T-helper 2 cell treated with Interferon-gamma antibody and Interleukin-4, amounts not matched to agents 5 μg/mL and 100 μg/mL, for 36 hours (primary cell): ENCODE measurements at places on chromosomes 3 and 15.
A peak's percentile ranks its signal among the peaks of the same experiment; 100 is the strongest.

GRCh38 chr3:39202094-39202493 is 9.7 kb upstream of the XIRP1 start:
- no peaks in the 10 kb centered on the region for H3K36me3 ChIP-seq
- no peak overlapping the region for H3K4me3 ChIP-seq
- no peak for DNase-seq
- peaks cover 35% of the 10 kb centered on the region for H3K27me3 ChIP-seq
- no peaks in the 10 kb centered on the region for H3K4me1 ChIP-seq

- H3K27me3 ChIP-seq, result peaks cover 3% of the 10 kb centered on the region
- no peaks in the 10 kb centered on the region for H3K4me1 ChIP-seq
- H3K36me3 ChIP-seq, result no peaks in the 10 kb centered on the region
- H3K27ac ChIP-seq, result no peak overlapping the region
- H3K4me3 ChIP-seq, result no peak overlapping the region
- no peak for DNase-seq
These were observed 159.2 kb upstream of the SLCO3A1 start for GRCh38 chr15:91694131-91694830.

- peaks cover 2% of the 10 kb centered on the region for H3K4me1 ChIP-seq
- H3K27me3 ChIP-seq, result peaks cover 19% of the 10 kb centered on the region
- no peak for DNase-seq
- H3K4me3 ChIP-seq, result no peak overlapping the region
- H3K27ac ChIP-seq, result no peak overlapping the region
- H3K36me3 ChIP-seq, result no peaks in the 10 kb centered on the region
These were observed 25.3 kb upstream of the ZSCAN2 start for GRCh38 chr15:84575493-84575892.

GRCh38 chr3:15903759-15904720 is 106.3 kb upstream of the ANKRD28 start:
- H3K36me3 ChIP-seq, result no peaks in the 10 kb centered on the region
- no peaks in the 10 kb centered on the region for H3K4me1 ChIP-seq
- H3K4me3 ChIP-seq, result no peak overlapping the region

DNA sequence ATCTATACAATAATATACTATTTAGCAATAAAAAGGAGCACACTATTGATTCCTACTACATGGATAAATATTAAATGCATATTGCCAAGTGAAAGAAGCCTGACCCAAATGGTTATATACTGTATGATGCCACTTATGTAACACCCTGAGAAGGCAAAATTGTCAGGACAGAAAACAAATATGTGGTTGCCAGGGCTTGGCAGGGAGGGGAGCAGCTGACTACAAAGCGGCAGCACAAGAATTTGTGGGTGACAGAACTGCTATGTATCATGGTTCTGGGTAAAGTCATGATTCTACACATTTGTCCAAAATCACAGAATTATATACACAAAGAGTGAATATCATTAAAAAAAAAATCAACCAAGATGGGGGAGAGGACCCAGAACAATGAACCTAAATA is 22.5 kb downstream of the TBC1D2B start:
- peaks cover 81% of the 10 kb centered on the region for H3K4me1 ChIP-seq
- peak overlapping the region; percentile 38 for H3K27ac ChIP-seq
- no peaks in the 10 kb centered on the region for H3K27me3 ChIP-seq

- no peak overlapping the region for H3K27ac ChIP-seq
- H3K4me3 ChIP-seq, result no peak overlapping the region
- DNase-seq, result no peak
- H3K27me3 ChIP-seq, result no peaks in the 10 kb centered on the region
These were observed 249.7 kb upstream of the TTC14 start for GRCh38 chr3:180352261-180352660.

DNA sequence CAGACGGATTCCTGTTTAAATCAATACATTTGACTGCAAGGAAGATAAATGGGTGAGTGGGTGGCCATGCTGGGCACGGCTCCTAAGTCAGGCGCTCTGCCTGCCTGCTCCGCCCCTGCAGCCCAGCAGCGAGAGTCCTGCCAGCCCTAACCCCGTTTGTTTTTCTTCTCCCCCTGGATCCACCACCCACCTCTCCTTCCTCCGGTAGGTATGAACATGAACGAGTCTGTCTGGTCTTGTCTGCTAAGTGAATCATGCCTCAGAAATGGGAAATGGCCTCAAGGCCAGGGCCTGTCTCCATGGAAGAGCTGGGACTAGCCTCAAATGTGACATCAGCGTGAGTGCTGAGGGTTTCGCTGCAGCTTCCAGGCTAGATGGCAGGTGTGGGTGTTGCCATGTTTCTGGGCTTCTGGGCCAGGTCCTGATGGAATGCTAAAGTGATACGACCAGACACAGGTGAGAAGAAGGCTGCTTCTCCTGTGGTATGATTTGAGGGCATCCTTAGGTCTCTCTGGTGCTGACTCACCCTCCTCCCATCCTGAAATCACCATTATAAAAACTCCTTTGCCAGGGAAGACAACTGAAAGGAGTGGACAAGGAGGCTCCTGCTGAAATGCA is 5.6 kb upstream of the FEM1B start:
- no peak overlapping the region for H3K27ac ChIP-seq
- peaks cover 26% of the 10 kb centered on the region for H3K27me3 ChIP-seq
- no peak overlapping the region for H3K4me3 ChIP-seq
- no peak for DNase-seq

- H3K36me3 ChIP-seq, result no peaks in the 10 kb centered on the region
- no peak for DNase-seq
- H3K4me3 ChIP-seq, result no peak overlapping the region
- peaks cover 10% of the 10 kb centered on the region for H3K4me1 ChIP-seq
- H3K27me3 ChIP-seq, result peaks cover 5% of the 10 kb centered on the region
These were observed 7.8 kb downstream of the CCDC80 start for GRCh38 chr3:112633191-112633590.

DNA sequence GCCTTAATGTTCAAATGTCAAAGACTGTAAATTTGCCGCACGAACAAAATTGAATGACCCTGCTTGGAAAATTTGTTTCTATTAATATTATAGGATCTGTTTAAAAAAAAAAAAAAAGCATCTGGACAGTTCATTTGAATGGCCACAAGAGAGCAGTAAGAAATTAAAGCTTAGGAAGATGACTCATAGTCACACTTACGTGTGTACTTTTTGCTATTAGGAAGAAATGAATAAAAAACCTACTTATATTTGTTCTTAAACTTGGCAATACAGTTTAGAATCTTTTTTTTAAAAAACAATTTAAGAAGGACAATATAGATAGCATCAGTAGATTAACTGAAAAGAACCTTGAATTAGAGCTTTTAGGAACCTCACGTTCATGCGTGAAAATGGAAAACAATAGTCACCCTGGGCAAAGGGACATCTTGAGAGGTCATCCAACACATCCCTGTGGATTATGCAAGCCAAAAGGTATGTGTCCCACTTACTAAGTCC is 621.8 kb downstream of the MECOM start:
- H3K27me3 ChIP-seq, result no peaks in the 10 kb centered on the region
- no peaks in the 10 kb centered on the region for H3K4me1 ChIP-seq
- no peak overlapping the region for H3K4me3 ChIP-seq
- H3K27ac ChIP-seq, result no peak overlapping the region

GRCh38 chr3:28934126-28934813 is 346.6 kb upstream of the RBMS3 start:
- H3K4me1 ChIP-seq, result peaks cover 16% of the 10 kb centered on the region
- peak overlapping the region; percentile 12 for H3K27ac ChIP-seq
- H3K36me3 ChIP-seq, result no peaks in the 10 kb centered on the region
- no peaks in the 10 kb centered on the region for H3K27me3 ChIP-seq
- peak overlapping the region; percentile 41 for H3K4me3 ChIP-seq
- DNase-seq, result no peak

- peak; percentile 24 for DNase-seq
- no peaks in the 10 kb centered on the region for H3K27me3 ChIP-seq
These were observed 76.7 kb downstream of the BOC start for GRCh38 chr3:113287803-113288648.

DNA sequence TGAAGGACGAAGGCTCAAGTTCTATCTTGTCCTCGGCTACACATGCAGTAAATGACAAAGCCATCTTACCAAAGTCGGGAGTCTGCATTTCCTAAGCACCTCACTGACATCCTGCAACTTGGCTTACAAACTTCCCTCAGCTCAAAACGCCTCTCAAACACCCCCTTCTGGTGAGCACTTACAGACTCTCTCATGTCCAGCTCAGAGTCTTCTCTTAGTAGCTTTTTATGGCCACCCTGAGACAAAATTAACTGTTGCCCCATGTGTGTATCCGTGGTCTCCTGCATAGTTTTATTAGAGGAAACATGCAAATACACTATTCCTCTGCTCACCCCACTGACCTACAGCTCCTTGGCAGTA is 819.7 kb downstream of the FHIT start:
- H3K27me3 ChIP-seq, result no peaks in the 10 kb centered on the region
- no peak overlapping the region for H3K4me3 ChIP-seq
- H3K4me1 ChIP-seq, result peaks cover 14% of the 10 kb centered on the region
- H3K36me3 ChIP-seq, result no peaks in the 10 kb centered on the region
- DNase-seq, result no peak

DNA sequence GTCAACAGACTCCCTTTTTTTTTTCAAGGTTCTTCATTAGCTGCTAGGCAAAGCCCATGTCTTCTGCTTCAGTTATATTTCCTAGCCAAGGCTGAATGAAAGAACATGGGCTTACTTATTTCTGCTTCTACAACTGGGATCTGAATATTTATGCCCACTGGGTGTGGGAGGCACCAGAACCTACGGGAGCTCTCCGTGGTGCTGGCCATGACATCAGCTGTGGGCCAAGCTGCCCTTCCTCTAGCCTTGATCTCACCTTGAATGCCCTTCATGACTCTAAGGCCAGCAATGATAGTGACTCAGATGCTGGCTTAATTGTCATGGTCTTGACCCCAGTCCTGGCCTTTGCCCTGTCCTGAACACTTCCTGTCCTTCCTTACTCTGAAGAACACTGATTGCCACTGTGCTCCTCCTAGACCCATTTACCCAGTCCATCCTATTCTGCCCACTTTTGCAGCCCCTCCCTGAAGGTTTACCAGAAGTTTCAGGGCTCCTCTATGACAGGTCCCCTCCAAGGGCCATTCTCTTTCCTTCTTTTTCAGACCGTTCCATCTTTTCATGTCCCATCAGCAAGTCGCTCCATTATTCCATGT is 32.8 kb upstream of the PRR20G start:
- no peak overlapping the region for H3K4me3 ChIP-seq
- peaks cover 2% of the 10 kb centered on the region for H3K27me3 ChIP-seq
- no peaks in the 10 kb centered on the region for H3K4me1 ChIP-seq

GRCh38 chr3:156788846-156789245 is 37.3 kb upstream of the LEKR1 start:
- no peak overlapping the region for H3K27ac ChIP-seq
- DNase-seq, result no peak
- H3K36me3 ChIP-seq, result peaks cover 44% of the 10 kb centered on the region
- no peak overlapping the region for H3K4me3 ChIP-seq

DNA sequence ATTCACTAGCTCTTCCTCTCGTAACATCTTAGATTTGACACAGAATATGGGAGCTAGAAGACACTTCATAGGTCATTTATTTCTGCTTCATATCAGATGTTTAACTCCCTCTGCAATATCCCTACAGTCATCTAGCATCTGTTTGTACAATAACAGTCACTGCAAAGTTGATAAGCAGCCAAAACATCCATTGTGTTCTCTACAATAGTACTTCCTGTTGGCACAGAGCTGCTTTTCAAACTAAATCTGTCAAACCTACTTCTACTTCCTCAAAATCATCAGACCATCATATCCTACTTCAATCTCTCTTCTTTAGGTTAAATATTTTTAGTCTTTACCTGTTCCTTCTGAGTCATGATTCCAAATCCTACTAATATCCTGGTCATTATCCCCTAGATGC is 233.2 kb downstream of the FGF12 start:
- H3K4me1 ChIP-seq, result no peaks in the 10 kb centered on the region
- H3K4me3 ChIP-seq, result no peak overlapping the region
- no peaks in the 10 kb centered on the region for H3K36me3 ChIP-seq
- DNase-seq, result no peak

- DNase-seq, result no peak
- no peak overlapping the region for H3K4me3 ChIP-seq
- peaks cover 13% of the 10 kb centered on the region for H3K4me1 ChIP-seq
- H3K36me3 ChIP-seq, result no peaks in the 10 kb centered on the region
These were observed 146.5 kb downstream of the XXYLT1 start for GRCh38 chr3:195124378-195124992.

DNA sequence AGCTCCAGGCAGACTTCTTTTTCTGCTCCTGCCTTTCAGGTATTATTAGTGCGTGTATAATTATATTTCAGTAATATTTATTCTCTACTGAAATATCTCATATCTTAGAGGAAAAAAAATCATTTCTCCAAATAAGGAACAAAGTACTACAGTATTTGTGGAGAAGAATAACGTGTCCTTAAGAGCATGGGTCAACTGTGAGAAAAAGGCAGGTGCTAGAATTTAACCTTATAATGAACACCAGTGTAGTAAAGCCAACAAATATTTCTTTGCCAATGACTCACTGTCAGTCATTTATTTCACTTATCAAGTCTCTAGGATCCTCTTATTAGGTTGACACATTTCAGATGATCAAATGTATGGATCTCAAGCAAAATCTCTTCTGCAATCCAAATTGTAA is 183.4 kb downstream of the GREM1 start:
- DNase-seq, result no peak
- H3K4me1 ChIP-seq, result no peaks in the 10 kb centered on the region
- no peaks in the 10 kb centered on the region for H3K36me3 ChIP-seq

GRCh38 chr15:79427781-79428598 is 4.1 kb upstream of the MINAR1 start:
- H3K27me3 ChIP-seq, result peaks cover 39% of the 10 kb centered on the region
- H3K4me3 ChIP-seq, result no peak overlapping the region
- DNase-seq, result no peak
- H3K4me1 ChIP-seq, result peaks cover 4% of the 10 kb centered on the region
- H3K36me3 ChIP-seq, result no peaks in the 10 kb centered on the region

GRCh38 chr15:74200871-74201419 is 1.6 kb downstream of the STRA6 start:
- H3K4me1 ChIP-seq, result no peaks in the 10 kb centered on the region
- no peak overlapping the region for H3K27ac ChIP-seq
- DNase-seq, result no peak
- no peak overlapping the region for H3K4me3 ChIP-seq
- no peaks in the 10 kb centered on the region for H3K27me3 ChIP-seq

DNA sequence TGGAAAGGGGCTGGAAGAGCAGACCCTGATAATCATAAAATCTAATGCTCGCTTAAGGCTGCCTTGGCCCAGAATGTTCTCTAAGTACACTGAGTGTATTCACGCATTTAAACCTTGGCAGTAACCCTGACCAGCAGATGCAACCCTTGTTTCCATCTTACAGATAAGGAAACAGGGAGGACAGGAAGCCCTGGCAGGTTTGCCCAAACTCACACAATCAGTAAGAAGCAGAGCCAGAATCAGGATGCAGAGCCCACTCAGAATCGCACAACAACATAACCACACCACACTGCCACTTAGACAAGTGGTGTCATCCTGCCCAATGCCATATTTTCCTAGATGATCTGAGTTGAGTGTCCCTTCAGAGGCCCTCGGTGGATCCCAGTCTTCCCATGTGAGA is 214.5 kb upstream of the HES1 start:
- no peak overlapping the region for H3K4me3 ChIP-seq
- no peak for DNase-seq
- H3K36me3 ChIP-seq, result no peaks in the 10 kb centered on the region
- H3K27ac ChIP-seq, result no peak overlapping the region
- peaks cover 7% of the 10 kb centered on the region for H3K27me3 ChIP-seq
